ENCODE measurements at places on chromosomes 6 and 20.

GRCh38 chr6:140372064-140372463, 997.6 kb upstream of the CITED2 start:
- no peak for DNase-seq

DNA sequence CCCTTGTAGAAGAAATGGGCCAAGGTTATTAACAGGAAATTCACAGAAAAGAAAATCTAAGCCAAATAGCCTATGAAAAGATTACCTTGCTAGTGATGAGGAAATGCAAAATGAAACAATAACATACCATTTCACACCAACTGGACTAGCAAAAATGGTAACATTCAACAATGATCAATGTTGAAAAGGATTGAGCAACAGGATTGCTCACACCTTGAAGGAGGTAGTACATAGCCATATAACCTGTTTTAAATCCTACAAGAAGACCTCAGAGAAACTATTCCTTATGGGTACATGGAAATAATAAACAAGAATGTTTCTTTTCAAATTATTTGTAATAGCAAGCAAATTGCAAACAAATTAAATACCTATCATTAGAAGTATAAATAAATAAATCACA, 107.4 kb downstream of the BFSP1 start:
- no peak for DNase-seq

DNA sequence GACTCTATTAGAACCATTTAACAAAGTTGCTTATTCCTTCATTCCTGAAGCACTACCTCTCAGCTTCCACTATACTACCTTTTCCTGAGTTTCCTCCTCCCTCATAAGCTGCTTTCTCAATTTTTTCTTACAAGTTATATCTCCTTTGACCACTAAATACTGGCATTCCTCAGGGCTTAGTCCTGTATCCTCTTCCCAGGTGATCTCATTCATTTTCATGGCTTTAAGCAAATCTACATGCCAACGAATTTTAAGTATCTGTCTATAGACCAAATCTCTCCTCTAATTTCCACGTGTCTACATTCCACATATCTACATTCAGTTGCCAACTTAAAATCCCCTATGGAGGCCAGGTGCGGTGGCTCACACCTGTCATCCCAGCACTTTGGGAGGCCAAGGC, 134.7 kb downstream of the BTBD9 start:
- DNase-seq: no peak

GRCh38 chr20:24297993-24298392, 171.4 kb upstream of the SYNDIG1 start:
- DNase-seq: no peak

DNA sequence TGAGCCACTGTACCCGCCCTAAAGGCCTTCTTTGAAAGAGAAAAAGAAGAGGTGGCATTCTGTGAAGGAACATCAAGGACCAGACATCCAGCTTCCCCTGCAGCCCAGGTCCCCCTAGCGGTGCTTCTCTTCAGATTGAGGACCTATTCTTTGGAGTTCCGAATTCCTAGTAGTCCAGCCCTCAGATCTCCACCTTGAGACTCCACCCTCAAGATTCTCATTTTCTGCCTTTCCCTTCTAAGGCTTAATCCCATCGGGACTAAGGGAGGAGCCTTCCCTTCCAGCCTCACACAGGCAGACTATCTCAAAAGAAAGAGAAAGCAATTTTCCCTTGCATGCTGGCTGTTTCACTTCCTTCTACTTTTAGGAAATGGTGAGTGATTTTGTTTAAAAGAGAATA, 32.5 kb downstream of the MUC22 start:
- no peak for DNase-seq

GRCh38 chr6:25279748-25280343, 672 bp downstream of the CARMIL1 start:
- DNase-seq: no peak

DNA sequence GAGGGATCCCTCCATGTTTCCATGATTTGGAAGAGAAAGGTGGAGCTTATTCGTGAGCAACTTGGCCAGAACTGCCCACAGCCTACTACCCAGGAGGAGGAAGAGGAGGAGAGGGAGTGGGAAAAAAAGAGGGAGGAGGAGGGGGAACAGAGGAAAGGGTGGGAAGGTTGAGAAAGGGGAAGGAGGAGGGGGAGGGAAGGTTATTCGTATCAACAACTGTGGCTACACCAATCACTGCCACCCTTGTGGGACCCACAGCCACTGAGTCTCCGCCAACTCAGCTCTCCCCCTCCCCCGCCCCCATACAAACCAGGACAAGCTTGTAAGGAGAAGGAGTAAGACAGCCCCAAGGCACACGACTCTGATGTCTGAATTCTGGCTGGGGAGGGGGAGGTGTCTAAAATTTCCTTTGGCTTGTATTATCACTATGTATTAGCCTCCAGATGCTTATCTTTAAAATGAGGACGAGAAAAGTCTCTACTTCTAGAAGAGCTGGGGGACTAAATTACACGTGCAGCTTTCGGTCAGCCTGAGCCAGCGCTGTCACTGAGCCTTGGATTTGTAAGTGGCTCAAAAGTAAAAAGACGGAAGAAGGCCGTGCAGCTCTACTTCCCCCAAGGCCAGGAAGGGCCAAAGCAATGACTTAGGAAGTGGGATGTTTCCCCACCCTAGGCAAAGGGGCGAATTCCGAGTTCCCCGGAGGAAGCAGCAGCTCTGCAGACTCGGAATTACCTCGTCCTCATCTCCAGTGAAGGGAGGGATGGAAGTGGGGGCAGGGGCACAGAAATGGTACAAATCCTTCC, 1.0 kb downstream of the FKBP1A start:
- no peak for DNase-seq

GRCh38 chr6:24497254-24497970, 2.6 kb downstream of the ALDH5A1 start:
- no peak for DNase-seq

DNA sequence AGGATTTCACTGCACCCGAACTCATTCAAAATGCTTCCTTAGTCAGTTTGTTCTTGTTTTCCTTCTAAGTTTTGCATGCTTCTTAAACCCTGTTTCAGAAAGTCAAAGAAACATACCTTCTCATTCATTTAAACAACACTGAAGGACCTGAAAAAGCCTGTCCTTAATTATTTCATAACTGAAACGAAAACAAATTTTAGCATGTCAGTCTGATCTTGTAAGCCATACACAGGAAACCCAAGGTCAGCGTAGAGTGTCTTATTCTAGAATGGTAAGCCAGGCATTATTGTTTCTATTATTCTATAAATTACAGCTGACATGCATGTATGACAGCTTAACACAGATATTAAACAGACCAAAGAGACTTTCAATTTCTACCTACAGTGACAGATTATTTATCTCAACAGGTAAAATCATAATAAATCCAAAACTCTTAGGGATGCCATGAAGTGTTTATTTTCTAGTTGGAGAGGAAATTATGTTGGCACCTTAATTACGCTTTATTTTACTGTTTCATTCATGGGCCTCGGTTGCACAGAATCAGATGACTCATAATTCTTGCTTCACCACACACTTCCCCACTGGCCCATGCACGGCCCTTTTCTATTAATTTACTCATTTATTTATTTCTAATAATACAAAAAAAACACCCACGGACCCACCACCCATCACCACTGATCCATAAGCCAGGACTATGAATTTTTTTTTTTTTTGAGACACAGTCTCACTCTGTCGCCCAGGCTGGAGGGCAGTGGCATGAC, 39.3 kb upstream of the DUSP22 start:
- no peak for DNase-seq
